Astrocyte of the spinal cord (primary cell): ENCODE measurements at places on chromosomes 3 and 15.

GRCh38 chr15:34275721-34276120 lies 50.9 kb downstream of the EMC4 start:
- no peak for DNase-seq

- DNase-seq: no peak
Observed at GRCh38 chr15:77034695-77035489, 36.0 kb downstream of the TSPAN3 start.

DNA sequence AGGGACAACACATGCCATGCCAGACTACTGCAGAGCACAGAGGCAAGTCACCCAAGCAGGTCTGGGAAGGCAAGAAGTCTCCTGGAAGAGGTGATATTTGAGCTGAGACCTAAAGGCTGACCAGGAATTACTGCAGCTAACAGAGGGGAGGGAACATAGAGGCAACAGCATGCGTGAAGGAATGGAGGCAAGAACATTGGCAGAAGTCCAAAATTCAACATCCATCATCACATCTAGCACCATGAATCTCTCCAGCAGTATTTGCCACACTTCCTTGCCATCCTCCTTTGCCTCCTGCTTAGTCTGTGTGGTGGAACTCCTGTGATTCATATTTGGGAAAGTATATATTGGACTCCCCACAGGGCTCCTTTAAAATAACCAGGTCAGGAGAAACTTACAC lies 870 bp upstream of the TSEN2 start:
- DNase-seq: no peak

DNA sequence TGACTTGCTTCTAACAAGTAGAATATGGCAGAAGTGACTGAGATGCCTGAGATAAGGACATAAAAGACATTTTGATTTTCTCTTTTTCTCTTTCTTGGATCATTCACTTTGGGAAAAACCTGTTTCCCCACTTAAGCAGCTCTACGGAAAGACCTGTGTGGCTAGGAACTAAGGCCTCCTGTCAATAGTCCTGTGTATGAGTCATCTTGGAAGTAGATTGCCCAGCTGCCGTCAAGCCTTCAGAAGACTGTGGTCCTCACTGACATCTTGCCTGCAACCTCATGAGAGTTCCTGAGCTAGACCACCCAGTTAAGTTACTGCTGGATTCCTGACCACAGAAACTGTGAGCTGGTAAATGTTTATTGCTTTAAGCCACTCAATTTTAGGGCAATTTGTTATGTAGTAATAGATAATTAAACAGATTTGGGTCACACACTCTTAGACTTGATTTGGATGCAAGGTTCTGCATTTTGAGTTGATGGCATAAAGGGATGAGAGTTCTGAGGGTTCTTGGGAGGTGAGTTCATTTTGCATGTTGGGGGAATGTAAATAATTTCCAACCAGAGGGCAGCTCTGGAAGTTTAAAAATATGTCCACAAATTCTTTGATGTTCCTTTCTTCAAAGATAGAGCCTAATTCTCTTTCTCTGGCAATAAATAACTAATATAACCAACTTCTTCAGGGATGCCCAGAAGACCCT lies 229.2 kb downstream of the SQOR start:
- DNase-seq: no peak

DNA sequence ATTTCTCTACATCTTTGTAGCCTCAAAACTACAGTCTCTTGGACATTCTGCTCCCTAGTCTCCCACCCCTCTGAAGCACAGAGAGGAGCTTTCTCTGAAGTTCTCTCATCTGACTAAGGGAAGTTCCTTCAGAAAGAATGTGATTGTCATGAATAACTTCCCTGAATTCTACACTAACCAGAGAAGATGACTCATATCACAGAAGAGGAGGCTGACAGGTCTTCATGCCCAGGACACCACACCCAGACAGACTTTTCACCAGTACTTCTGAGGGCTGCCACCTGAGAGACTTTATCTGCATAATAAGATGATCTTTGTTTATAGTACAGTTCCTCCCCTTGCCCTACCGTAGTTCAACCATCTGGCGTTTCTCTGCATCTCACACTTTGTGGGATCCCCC lies 52.8 kb downstream of the CDIN1 start:
- DNase-seq: peak; percentile 43

DNA sequence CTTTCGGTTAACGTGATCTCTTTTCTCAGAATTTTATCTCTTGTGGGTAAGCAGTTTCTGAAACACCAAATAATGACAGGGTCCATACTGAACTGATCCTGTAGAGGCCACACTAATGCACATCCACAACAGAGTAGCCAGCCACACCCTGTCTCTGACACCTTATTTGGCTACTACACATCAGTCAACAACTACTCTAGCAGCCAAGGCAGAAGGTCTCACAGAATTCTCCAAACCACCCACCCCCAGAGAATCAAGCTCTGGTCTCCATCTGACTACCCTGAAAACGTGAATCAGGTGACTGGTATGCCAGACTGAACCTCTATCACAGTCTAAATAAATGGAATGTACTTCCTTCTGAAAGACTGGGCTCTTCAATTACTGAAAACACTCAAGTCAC lies 38.0 kb downstream of the EDC3 start:
- DNase-seq: no peak

- DNase-seq: no peak
Observed at GRCh38 chr3:160373655-160374054, 25.4 kb downstream of the IFT80 start.

GRCh38 chr15:98715890-98716443 lies 67.6 kb downstream of the IGF1R start:
- DNase-seq: no peak

DNA sequence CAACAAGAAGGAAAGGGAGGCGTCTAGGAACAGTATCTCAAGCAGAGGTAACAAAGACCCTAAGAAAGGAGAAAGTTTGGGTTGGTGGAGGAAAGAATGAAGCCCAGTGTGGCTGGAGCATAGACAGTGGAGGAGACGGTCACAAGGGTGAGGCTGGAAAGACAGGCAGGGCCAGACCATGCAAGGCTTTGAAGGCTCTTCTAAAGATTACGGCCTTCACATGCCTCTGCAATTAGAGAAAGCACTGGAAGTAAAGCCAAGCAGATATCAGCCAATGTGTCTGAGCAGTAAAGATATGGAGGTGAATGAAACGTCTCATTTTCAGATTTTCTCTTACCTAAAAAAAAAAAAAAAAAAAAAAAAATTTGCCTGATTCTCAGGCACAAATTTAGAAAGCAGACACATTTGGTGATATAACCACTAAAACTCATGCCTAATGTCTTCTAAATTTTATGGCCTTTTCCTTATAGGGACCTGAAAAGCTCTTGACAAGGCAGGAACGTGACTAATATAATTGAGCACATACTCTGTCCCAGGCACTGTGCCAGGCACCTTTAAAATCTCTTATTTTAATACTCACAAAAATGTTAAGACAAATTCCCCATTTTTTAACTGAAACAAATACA lies 184.1 kb downstream of the MECOM start:
- no peak for DNase-seq

DNA sequence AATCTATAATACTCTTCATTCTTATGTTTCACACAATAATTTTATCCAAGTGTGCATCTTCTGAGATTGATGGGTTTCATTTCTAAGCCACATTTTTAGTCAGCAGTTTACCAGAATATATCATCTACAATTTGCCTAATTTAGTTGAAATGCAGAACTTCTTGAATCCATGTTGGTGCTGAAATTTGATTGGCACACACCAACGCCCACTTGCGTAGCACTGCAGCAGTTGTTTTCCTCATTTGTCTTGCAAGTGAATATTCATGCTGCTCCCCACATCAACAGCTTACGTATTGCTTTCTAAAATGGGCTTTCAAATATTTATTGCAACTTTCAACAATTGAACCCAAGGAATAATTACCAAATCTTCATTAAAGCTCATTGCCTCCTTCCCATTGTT lies 87.8 kb upstream of the CTDSPL start:
- DNase-seq: no peak

DNA sequence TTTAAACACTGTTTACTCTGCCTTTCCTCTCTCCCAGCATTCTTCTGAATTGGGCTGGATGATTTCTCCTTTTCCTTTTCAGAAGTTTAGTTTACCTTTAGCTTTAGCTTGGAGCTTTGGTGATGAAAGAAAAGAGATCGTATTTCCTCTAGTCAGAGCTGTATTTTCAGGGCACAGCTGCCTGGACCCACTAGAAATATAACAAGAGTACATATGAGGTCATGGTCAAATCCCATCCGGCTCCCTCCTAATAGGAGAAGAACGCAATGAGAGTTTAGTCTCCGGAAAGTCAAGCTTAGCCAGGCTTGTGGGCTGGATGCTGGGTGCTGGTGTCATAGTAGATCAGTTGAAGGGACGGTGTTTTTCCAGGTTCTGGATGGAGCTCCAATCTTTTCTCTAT lies 177.1 kb upstream of the PFN2 start:
- peak; percentile 91 for DNase-seq

DNA sequence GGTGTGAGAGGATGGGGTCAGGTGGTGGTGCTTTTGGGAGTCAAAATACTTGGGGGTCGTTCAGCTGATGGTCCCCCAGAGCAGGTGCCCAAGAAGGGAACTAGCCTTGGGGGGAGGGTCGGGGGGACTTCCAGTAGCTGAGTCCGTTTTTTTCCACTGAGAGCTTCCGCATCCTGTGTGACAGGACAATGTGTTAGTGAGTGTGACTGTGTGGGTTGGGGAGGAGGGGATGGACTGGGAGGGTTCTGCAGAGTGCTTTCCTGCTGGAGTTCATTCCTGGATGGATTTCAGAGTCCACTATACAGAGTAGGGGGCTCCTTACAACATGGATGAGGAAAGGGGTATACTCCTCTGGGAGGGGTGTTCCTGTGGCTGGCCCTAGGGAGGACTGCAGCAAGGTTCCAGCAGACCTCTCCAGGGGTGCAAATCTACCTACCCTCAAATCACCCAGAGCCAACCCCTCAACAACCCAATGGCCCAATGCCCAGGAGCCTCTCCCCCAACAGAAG lies 601 bp upstream of the HYAL2 start:
- no peak for DNase-seq

DNA sequence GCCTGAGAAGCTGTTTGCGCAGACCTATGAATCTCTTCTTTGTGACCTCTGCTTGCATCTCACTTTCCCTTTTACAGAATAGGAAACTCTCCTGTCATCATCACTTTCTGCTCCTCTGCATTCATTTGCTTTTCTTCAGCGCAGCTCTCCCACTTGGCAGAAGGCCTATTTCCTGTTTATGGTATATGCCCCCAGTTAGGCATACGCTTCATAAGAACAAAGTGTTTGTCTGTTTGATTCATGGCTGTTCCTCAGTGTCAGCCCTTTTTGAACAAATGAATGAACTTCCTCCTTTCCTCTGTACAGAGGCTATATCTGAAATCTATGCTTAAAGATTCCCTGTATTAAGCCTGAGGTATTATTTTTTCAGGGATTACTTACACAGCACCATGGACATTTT lies 1216.9 kb upstream of the GBE1 start:
- DNase-seq: no peak

GRCh38 chr3:157040456-157040855 lies 119.5 kb downstream of the CCNL1 start:
- DNase-seq: no peak

- DNase-seq: peak; percentile 54
Observed at GRCh38 chr3:29226706-29227105, 54.2 kb upstream of the RBMS3 start.

DNA sequence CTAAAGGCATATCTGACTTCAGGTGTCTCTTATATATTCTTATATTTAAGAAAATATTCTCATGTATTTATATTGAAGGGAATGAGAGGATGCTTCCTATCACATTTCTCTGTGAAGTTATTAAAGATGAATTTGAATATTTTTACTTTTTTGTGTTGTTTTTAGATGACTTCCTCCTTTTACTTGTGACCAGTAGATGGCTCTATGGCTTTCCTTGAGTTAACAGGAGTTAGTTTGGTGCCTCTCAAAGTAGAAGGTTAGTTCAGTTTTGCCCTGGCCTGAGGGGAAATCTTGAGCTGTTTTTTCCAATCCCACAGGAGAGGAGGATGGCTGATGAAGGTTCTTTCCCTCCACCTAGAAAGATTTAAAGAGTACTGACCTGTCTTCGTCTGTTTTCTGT lies 80.7 kb downstream of the SQOR start:
- peak; percentile 21 for DNase-seq

DNA sequence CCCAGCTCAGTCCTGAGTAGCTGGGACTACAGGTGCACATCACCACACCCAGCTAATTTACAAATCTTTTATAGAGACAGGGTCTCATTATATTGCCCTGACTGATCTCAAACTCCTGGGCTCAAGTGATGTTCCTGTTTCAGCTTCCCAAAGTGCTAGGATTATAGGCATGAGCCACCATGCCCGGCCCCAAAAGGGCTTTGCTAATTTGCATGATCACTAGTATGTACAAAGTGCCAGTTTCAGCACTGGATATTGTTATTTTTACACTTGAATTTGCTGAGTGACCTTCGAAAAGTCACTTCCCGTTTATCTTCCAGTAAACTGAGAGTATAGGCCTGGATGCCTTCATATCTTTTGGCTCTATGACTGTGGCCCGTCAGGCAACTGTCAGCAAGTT lies 12.2 kb downstream of the CLN6 start:
- no peak for DNase-seq

DNA sequence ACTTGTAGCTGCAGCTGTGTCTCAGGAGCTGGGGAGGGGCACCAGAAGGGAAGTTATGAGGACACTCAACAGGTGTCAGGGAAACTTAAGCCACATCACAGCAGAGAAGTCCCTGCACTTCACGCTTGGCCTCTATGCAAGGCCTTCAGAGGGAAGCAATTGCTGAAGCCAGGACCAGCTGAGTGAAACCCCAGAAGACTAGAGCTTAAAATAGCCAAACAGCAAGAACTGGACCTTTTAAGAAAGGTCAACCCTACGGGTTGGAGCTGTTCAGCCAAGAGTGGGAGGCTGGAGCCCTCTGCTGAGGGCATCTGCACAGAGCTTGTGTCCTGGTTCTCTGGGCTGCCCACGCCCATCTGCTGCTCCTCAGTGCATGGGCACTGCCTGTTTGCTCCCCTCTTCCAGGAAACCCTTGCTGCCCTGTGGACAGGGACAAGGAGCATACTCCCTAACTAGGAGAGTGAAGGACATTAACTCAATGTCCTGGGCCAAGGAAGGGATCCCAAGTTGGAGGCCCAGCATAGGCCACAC lies 3.9 kb upstream of the GRAMD2A start:
- no peak for DNase-seq

- DNase-seq: no peak
Observed at GRCh38 chr3:15781637-15782402, 16.0 kb downstream of the ANKRD28 start.

DNA sequence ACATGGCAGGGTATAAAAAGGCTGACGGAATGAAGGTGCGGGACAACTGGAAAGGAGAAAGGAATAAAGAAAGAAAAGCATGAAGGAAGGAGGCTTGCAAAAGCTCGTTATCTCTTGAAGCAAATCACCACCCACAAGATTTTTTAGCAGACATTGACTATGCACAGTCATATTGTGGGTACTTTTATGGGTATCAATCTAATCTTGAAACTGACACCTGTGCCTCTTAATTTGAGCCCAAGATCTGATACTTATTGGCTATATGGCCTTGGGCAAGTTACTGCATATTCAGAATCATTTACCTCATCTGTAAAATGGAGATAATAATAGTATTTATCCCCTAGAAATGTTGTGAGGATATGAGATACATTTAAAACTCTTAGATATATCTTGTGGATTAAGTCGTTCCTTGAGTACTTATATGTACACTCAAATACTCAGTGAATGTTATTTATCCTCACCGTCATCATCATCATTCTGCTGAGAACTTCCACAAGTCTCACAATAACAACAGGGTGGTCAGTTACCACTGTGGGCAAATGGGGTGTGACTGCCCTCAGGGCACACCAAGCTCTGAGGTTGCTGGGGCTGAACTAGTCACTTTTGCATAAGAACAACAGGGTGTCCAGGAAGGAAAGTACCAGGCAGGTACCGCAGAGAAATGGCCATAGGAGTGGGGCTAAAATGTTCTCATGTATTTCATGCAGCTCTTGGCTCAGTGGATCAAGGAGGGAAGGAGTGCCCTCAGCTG lies 266.1 kb downstream of the SLC9A9 start:
- DNase-seq: no peak

GRCh38 chr15:84001037-84001436 lies 234.5 kb upstream of the GOLGA6L4 start:
- DNase-seq: no peak
